ENCODE measurements at places on chromosomes 4 and X. TPM values are rescaled to one million over a fixed set of nuclear protein-coding genes. Genes with fewer than 3 reads are reported as not detected.

DNA sequence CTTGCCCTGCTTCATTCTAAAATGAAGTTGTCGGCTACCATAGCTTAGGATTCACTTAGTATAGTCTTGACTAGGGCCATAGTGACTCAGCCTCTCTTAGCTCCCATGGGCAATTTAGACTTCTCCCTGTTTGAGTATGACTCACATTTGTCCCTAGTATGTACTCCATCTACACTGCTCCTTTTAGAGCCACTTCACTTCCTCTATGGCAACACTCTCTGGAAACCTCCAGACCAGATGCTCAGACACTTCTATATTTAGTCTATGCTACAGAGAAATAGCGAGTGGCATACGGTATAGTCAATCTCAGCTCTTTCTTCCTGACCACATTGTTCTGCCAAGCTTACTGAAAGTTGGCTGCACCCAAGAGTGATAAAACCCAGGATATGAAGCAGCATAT, 11.2 kb downstream of the MEPE start:
- DNase-seq: peak; percentile 30

The NAA11 gene
- 0.12 TPM for total RNA-seq

- no peak for DNase-seq
These were observed 9.3 kb downstream of the NKX1-1 start for GRCh38 chr4:1396806-1397455.

- DNase-seq: no peak
These were observed 112.5 kb downstream of the MAPK10 start for GRCh38 chr4:86247320-86247719.

The PGAM4 gene
- not detected for total RNA-seq

GRCh38 chr4:115213716-115214115, 100.3 kb upstream of the NDST4 start:
- no peak for DNase-seq
